ENCODE measurements at places on chromosomes 11 and 22.
A peak's percentile ranks its signal among the peaks of the same experiment; 100 is the strongest.

- no peak for DNase-seq
These were observed 316.8 kb upstream of the MPPED2 start for GRCh38 chr11:30902929-30903328.

DNA sequence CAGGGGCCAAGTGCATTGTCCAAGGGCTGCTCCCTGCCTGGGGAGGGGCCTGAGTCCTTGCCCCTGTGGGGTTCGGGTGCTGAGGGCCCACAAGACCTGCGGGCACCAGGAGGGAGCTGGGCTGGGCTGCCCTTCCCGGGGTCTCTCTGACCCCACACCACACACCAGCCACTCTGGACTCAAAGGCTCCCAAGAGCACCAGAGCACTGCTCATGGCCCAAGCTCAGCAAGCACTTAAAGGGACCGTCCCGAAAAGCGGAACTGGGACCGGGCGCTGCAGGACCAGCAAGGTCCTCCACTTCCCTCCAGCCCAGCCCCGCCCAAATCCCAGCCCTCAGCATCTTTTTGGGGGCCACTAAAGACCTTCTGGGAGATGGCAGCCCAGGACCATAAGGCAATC is 5.3 kb downstream of the LSP1 start:
- DNase-seq, result no peak

- DNase-seq, result no peak
These were observed 72.8 kb downstream of the PPP2R1B start for GRCh38 chr11:111693224-111693937.

GRCh38 chr11:12902791-12903486 is 106.2 kb upstream of the RASSF10 start:
- DNase-seq, result no peak

DNA sequence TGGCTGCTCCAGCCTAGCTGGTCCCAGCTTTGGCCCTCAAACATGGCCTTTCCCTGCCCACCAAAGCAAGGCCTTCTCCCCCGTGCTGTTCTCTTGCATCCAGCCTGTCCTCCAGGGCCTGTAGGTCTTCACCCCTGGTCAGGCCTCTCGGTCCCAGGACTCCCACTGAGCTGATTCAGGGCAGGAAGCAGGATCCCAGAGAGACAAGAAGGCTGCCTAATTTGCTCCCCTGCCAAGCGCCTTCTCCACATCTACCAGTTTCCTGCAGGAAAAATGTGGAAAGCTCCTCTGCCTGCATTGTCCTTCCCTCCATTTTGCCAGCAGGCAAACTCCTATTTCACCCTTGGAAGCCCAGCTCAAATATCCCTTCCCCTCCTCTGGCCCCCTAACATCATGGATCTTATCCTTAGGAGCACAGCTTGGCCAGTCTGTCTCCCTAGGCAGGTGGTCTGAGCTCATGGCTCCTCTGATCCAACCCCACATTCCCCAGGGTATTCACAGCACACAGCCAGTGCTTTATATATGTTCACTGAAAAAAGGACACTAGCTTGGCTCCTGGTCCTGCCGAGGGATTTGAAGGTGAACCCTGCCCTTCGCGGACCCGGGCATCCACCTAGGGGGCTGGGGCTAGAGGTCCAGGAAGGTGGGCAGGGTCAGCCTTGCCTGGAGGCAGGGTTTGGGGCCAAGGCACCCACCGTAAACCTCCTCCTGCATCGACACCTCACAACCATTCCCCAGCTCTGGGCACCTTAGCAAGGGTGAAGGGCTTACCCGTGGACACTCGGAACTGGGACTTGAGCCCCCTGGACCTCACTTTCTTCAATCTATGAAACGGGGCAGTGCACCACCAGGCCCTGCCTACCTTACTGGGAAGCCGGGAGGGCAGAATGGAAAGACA is 968 bp downstream of the RHBDD3 start:
- DNase-seq, result peak; percentile 9

- no peak for DNase-seq
These were observed 11.9 kb upstream of the PELI3 start for GRCh38 chr11:66454828-66455227.

DNA sequence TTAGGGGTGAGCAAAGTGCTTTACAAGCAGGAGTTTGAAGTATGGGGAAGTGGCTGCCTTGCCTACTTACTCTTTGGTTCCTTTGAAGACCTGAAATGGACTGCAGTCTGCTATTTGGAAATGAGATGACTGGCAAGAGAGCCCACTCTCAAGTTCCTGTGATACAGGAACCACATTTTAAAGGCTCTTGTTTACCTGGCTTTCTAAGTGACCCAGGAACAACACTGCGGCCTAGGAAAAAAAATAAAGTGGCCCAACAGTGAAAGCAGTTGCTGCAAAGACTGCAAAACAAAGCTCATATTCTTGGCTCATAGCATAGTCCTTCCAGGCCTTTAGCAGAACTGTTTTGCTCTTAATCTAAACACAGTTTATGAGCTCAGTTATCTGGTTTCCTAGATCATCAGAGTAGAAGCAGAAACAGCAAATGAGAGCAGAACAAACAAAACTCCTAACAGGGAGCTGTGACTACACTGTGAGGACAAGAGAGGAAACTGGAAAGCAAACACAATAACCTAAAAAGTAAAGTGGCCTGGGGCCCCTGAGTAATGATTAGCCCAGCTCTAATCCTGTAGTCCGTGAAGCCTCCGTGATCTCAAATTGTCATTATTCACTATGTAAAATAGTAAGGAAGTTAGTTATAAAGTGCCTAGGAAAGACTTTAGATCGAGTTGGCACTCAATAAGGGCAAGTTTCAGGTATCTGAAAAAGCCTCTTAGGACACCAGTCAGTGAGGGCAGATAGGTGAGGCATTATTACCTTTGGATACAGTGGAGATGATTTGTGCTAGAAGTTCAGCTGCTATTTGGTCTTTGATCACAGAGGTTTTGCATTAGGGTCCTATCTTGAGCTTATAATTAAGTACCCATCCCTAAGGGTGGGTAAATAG is 11.5 kb downstream of the CCDC117 start:
- DNase-seq, result no peak

GRCh38 chr11:37718431-37718999 is 1120.5 kb upstream of the RAG2 start:
- no peak for DNase-seq

DNA sequence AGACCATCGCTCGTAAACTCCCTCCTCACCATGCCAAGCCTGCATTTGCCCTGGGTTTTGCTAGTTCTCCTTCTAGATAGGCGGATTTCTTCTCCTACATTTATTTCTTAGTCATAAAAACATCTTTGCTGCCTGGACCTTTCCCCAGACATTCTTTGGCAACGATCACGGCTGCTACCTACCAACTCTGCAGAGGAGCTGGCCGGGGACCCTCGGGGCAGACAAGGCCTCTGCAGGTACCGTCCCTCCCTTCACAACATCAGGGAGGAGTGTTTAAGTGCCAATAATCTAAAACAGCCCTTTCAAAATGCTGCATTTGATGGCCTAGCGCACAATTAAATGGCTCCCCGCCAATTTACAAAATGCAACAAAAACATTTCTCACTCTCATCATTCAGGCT is 34.4 kb downstream of the BRD1 start:
- DNase-seq, result no peak

GRCh38 chr11:77402218-77402556 is 71.7 kb downstream of the PAK1 start:
- no peak for DNase-seq

DNA sequence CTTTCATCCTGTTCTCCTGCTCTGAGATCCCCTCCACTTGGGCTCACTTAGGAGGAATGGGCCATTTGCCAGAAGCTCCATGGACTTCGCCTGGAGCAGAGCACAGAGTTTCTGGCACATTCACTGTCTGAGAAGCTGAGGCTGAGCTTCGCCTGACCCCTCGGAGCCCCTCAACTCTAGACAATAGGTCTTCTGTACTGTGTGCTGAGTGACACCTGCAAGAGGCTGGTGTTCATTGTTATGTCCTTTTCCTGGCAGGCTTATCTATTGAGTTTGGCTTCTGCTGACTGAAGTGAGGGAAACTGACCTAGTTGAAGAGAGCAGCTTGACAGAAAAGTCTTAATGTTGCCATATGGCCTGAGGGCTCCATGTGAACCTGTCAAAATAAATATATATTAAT is 124.3 kb downstream of the EHF start:
- DNase-seq, result no peak

DNA sequence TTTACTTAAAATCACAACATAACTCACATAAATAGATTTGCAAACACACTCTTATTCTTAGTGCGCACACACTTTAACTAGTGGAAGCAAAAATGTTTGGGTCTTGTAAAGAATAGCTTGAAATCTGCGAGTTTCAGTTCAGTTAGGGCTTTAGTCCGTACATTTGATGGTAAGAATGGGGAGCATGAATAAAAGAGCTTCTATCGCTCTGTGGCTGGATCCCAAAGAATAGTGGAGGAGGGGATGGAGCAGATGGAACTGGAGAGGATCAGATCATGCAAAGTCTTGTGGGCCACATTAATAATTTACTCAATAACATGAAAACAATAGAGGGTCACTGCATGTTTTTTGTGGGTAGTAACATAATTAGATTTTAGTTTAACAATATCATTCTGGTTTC is 44.3 kb downstream of the DNHD1 start:
- DNase-seq, result no peak

DNA sequence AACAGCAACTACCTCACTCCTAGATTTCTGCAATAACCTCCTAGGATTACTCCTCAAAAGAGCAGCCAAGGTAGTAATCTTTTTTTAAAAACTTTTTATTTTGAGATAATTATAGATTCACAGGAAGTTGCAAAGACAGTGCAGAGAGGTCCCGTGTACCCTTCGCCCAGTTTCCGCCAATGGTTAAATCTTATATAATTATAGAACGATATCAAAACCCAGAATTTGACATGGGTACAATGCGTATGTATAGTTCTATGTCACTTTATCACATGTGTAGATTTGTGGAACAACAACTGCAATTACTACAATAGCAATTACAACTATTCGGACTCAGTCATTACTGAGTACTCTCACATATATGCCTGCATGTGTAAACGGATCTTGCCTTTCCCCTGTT is 94.8 kb upstream of the APOA1 start:
- DNase-seq, result no peak

DNA sequence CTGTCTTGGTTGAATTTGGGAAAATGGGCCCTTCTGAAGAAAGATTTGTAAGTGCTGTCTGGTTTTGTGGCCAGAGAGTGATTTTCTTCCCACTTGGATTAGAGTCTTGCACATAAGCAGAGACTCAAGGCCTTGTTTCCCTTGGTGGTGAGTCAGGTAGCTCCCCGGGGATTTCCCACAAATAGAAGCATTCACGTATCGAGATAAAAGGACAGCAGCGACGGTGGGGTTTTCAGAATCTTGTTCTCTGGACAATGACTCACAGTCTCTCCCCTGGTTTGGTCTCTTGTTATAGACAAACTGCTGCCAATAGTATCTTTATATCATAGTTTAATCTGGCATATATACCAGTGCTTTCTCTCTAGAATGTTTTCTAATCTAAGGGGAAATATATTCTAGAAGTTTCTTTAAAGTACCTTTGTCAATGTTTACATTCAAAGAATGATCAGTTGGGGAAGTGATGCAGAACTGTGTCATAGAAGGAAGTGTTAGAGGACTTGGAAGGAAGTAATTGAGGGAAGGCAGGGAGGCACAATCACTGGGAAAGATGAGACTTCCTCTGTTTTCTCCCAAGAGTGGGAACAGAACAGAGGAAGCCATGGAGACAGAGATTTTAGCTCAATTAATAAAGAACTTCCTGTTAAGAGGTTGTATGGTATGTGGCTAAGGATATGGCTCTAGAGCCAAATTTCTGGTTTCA is 18.1 kb downstream of the POLA2 start:
- peak; percentile 97 for DNase-seq

DNA sequence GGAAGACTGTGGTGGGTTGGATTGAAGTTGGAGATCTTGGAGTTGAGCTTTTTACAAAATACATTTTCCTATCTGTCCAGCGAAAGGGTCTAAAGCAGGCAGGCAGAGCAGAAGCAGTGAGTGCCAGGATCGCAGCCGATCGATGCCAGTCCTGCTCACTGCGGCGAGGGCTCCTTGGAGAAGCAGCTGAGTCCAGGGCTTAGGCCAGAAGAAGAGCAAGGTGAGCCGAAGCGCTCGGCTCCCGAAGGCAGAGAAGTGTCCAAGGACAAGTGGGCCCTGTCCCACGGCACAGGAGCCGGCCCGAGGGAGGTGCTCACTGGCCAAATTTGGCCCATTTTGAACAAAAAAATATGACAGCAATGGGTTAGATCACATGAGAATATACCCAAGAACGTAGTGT is 637.8 kb downstream of the BRD1 start:
- DNase-seq, result no peak

- no peak for DNase-seq
These were observed 121.9 kb upstream of the PLET1 start for GRCh38 chr11:112382561-112382960.

DNA sequence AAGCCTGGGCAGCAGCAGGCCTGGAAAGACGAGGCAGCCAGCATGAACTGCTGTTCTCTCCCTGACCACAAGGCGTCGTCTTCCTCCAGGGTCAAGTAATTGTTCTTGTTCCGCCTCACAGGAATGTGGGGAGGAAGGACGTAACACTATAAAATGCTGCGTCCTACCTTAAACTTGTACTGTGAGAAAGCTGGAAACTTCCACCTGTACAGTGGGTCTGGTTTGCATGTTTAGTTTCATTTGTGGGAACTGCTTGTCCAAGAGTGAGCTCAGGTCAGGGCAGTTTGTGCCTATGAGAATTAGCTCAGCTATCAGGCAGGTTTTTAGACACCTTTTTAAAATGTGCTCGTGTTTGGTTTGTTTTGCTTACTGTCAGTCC is 55.2 kb downstream of the PANX1 start:
- DNase-seq, result peak; percentile 41
